ENCODE measurements at places on chromosomes 6 and 20. TPM values are rescaled to one million over a fixed set of nuclear protein-coding genes. Genes with fewer than 3 reads are reported as not detected.

GRCh38 chr6:53309059-53309900 lies 39.5 kb downstream of the ELOVL5 start:
- peak; percentile 34 for DNase-seq

The FAM217A gene
- total RNA-seq, result not detected

DNA sequence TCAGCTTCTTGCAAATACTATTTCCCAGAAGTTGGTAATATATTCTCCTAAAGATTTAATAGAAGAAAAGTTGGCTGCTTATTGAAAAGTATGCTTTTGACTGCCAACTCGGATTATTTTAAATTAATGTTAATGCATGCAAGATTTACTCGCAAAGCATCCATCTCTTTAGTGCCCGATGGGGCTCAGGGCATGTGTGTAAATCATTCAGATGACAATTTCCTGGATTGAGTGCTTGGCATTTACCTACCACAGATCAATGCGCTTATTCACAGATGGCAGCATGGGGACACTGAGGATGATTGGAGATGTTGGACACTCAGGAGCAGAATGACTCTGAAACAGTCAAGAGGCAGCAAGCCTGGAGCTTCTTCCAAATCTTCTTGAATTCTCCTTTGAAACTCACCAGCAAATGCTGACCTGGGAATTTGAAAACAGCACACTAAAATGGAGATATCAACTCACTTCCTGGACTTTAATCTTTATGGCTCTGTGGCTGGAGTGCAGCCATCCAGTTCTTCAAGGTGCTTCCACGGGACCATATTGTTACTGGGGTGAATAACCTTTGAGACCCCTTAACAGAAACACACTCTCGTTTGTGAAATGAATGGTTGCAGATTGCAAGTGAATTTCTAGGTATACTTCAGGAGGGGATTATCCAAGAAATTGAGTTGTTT lies 34.1 kb upstream of the TIAM2 start:
- no peak for DNase-seq

DNA sequence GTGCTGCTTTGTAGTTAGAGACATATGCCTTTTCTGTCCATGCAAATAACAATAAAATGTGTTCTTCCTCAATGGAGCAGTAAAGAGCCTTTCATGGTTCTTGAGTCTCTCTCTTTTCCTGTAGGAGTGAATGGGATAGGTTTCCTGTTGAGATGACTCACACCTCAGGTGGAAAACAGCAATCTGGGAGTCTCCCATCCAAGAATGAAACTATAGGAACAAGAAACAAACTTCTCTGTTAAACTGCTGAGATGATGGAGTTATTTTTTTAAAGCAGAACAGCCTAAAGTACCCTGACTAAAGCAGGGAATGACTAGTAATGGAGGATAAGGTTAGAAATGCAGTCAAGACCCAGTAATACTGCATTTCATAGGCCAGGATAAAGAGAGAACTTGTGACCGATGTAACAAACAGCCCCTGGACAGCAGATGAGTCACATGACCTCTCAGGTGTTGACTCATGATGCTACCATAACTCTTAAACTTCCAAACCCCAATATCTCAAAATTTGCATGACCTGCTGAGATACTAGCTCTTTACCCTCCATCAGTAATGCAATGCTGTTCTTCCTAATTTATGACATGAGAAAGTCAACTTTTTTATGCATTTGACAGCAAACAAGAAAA lies 548.9 kb downstream of the CBLN4 start:
- peak; percentile 4 for DNase-seq

GRCh38 chr6:151475653-151476523 lies 17.9 kb upstream of the CCDC170 start:
- DNase-seq, result peak; percentile 58
